ENCODE measurements at places on chromosomes 5 and 9.

DNA sequence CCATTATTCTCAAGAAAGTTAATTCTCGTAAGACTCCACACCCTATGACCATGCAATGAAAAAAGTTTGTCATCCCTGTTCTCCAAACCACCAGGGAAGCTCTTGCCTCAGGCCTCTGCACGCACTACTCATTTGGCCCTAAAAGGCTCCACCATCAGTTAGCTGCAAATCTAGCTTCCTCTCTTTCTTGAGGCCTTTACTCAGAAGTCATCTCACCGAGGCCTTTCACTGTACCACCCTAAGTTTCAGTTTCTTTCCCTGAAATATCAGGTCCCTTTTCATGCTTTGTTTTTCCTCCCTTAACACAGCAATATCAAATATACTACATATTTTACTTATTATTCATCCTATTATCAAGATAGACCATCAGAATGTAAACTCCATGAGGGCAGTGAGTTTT lies 39.1 kb downstream of the OXCT1 start:
- DNase-seq = no peak

- no peak for DNase-seq
Measured at GRCh38 chr5:36874465-36874864, 2.1 kb upstream of the NIPBL start.

DNA sequence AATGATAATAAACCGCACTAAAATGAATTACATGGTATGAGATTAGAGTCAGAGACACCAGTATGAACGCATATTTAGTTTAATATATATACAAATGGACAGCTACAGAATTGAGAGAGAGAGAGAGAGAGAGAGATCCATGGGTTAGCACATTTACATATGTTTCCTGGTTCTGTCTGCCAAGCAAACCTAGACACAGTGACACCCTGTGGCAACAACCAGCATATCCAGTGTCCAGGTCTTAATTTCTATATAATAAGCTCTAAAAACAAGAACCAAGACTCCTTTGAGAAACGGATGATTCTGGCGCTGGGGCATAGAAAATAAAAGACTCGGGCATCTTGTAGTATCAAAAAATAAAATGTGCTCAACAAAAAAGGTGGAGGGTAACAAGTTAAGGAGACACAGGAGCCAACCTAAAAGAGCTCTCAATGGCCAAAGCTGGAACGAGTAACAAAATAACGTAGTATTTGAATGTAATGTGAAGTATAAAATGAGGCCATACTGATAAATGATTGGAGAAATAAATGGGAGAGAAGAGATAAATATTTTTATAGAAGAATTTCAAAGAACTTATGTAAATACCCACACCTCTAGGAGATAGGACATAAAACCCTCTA lies 84.5 kb downstream of the RFX3 start:
- DNase-seq = peak; percentile 54

GRCh38 chr5:172454358-172455086 lies at the start of gene SH3PXD2B:
Gene SH3PXD2B (minus strand): TSS chr5:172454525. CDS start chr5:172454352, 173 bp downstream.
- peak; percentile 88 for DNase-seq
